Natural killer cell treated with Interleukin-12 subunit alpha and Interleukin-12 subunit beta and Interleukin-15 and Interleukin-18, amount 100 ng/mL, for 72 hours (primary cell): ENCODE measurements at places on chromosomes 7 and 10. TPM values are rescaled to one million over a fixed set of nuclear protein-coding genes. Genes with fewer than 3 reads are reported as not detected.
A peak's percentile ranks its signal among the peaks of the same experiment; 100 is the strongest.

Gene PLA2G12B
- total RNA-seq, result not detected

Gene GIMAP1
- 6.6 TPM for total RNA-seq

Gene WBP1L
- 21.0 TPM for total RNA-seq

- no peak for DNase-seq
Observed at GRCh38 chr7:35253460-35253709, 515 bp downstream of the TBX20 start.

DNA sequence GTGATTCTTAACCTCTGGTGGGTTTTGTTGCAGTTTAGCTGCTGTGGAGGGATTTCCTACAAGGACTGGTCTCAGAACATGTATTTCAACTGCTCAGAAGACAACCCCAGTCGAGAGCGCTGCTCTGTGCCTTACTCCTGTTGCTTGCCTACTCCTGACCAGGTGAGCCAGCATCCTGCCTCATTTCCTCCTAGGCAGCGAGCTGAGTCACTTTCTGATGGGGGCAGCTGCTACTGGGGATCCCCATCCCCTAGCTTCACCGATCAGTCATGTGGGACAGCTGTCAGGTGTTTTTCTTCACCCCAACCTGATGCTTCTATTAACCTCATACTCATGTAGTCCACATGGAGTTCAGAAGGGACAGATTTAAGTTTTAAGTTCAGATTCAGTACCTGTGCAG lies 21.7 kb upstream of the SMO start:
- no peak for DNase-seq

DNA sequence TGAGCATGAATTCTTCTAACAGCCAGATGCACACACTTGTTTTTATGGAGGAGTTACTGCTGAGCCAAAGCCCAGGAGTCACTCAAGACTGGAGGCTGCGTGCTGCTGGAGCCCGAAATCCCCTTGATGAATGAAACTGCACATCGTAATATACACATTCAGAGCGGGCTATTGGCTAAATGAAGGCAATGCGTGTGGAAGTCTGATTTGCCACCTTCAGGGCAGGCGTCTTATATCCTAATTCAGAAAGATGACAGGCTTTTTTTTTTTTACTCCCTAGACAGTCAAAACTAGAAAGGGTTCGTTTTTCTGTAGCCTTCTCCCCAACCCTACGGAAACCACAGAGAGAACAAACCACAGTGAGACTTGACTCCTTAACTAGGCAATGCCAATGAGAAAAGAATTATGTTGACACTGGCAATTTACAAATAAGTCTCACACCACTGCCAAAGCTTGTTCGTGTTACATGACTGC lies 227.2 kb upstream of the KLF14 start:
- peak; percentile 91 for DNase-seq

GRCh38 chr10:27687743-27688142 lies 57.9 kb downstream of the MKX start:
- no peak for DNase-seq

DNA sequence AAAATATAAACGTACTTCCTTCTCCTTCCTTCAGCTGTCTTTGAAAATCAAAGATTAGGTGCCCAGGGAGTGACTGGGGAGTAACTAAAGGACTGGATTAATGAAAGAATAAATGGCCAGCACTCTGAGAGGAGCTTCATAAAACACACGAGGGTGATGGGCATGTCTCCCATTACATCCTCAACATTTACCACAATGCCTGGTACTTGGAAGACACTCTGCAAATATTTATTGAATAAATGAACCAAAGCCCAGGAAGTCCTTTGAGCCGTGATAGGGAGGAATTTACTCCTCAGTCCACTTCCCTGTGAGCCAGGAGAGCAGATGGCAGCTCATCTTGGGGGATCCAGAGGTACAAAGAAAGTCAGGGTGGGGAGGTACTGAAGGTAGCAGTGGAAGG lies 96.3 kb downstream of the RAB11FIP2 start:
- no peak for DNase-seq
